ENCODE measurements at places on chromosomes 11 and 22.

- no peak for DNase-seq
Measured at GRCh38 chr11:75365711-75366181, 14.3 kb upstream of the ARRB1 start.

- DNase-seq = no peak
Measured at GRCh38 chr11:126862664-126863243, 137.8 kb downstream of the KIRREL3 start.

DNA sequence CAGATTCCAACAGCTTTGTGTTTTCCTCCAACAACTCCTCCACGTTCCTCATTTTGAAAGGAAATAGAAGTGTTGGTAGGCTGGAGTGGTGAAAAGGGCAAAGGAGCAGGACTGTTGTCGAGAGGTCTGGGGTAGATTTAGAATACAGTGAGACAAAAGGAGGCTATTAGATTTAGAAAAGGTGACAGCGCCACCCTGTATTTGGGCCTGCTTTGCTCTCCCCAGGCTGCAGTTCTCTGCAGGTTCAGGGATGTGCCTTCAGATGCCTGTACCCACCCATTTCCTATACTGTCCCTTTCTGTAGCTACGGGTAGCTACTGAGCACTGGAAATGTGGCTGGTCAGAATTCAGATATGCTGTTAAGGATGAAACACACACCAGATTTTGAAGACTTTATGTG lies 20.8 kb downstream of the MMP13 start:
- no peak for DNase-seq

- no peak for DNase-seq
Measured at GRCh38 chr11:66341502-66342126, 3.3 kb downstream of the BRMS1 start.

DNA sequence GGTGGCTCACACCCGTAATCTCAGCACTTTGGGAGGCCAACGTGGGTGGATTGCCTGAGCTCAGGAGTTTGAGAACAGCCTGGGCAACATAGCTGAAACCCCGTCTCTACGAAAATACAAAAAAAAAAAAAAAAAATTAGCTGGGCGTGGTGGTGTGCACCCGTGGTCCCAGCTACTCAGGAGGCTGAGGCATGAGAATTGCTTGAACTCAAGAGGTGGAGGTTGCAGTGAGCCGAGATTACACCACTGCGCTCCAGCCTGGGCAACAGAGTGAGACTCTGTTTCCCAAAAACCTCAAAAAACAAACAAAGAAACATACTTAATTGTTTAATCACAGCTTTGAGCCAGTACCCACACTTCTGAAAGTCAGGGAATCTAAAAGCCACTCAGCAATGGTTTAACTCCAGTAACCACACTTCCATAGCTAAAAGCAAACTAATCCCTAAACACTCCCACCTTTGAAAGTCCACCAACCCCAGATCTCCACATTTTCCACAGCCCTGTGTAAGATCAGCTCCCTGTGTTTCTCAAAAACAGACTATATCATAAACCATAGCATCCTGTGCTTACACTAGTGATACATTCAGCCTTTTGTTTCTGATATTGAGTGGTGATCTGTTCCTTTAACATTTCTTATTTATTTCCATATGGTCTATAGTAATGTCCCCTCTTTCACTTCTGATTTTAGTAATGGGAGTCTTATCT lies 4.9 kb upstream of the OR2AT4 start:
- DNase-seq = no peak

DNA sequence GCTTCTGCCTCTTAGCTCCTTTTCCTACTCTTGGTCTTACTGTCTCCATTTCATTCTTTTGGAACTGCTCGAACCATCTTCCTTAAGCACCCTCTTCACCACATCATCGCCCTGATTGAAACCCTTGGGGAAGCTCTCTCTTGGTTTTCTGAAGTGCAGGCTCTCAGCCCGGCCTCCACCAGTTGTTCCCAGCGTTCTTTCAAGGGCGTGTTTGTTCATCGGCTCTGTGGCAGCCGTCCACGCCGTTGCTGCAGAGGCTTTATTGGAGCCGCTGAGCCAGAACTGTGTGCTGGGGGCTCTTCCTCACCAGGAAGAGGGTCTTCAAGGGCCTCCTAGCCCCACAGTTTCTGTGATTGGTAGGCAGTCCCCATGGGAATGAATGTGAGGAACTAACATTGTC lies 214.1 kb downstream of the TBC1D22A start:
- DNase-seq = no peak

GRCh38 chr11:65869643-65870306 lies 2.8 kb downstream of the EFEMP2 start:
- DNase-seq = no peak

DNA sequence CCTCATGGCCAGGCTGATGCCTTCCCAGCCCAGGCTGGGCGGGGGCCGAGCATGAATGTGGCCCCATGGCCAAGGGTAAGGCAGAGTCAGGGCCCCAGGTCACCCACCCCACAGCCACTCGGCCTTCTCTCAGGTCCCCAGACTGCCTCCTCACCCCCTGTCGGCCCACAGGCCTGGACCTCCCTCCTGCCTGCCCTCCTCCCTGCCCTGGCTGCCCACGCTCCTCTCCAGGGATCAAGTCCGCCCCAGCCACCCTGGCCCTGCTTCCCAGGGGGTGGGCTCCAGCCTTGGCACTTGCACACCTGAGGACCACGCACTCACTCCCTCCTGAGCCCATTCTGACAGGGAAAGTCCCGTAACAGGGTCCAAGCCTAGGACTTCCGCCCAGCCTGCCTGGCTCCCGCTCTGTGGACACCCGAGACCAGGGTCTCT lies 37.8 kb upstream of the TH start:
- no peak for DNase-seq

DNA sequence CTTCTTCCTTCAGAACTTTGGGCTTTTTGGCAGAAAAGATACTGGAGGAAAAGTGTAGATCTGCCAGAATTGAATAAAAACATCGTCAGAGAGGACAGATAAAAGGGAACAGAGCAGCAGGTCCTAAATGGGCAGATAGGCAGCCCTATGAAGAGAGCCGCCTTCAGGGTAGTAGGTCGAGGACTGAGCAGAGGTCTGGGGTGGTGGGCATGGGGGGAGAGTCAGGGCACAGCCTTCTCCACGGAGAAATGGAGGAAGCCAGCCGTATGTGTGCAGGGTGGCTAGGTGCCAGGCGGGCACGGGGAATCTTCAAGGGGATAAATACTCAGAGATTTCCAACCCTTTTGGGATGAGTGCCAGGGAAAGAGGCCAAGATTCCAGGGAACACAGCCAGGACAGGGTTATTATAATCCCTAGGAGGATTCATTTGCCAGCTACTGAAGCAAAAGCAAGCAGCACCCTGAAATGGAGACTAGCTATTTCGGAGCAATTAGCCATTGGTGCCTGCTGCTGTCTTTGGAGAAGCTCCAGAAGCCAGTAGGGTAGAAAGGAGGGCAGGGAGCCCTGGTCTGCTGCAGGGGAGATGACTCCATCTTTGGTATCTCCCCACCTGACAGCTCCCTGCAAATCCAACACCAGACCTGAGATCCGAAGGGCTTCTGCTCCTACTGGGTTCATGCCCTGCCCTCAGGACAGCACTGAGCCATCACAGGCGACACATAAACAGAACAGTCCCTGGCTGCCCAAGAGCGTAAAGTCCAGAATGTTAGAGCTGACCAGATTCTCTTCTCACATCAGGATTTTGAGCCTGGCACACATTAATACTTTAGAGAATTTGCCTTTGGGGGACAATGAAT lies 174.5 kb upstream of the NTM start:
- no peak for DNase-seq

DNA sequence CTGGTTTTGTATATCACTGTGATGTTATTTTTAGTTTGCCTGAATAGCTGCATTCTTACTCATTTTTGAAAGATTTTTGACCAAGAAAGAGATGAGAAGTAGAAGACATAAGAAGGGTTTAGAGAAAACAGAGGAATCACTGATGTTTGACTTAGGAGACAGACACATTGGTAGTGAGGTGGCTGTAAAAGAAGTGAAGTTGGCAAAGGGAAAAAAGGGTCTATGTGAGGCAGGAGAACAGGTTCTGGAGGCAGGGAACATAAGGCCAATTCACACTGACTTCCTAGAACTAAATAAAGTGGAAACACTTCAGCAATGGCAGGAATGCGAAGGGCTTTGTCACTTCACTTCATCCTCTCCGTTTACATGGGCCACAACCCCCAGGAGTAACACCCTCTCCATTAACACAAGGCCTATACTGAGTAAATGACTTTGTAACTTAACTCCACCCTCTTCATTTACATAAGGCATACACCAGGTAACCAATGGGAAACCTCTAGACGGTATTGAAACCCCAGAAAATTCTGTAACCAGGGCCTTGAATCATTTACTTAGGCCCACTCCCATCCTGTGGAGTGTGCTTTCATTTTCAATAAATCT lies 36.5 kb downstream of the CTSC start:
- DNase-seq = no peak

- no peak for DNase-seq
Measured at GRCh38 chr11:126366064-126366822, 10.8 kb downstream of the ST3GAL4 start.

DNA sequence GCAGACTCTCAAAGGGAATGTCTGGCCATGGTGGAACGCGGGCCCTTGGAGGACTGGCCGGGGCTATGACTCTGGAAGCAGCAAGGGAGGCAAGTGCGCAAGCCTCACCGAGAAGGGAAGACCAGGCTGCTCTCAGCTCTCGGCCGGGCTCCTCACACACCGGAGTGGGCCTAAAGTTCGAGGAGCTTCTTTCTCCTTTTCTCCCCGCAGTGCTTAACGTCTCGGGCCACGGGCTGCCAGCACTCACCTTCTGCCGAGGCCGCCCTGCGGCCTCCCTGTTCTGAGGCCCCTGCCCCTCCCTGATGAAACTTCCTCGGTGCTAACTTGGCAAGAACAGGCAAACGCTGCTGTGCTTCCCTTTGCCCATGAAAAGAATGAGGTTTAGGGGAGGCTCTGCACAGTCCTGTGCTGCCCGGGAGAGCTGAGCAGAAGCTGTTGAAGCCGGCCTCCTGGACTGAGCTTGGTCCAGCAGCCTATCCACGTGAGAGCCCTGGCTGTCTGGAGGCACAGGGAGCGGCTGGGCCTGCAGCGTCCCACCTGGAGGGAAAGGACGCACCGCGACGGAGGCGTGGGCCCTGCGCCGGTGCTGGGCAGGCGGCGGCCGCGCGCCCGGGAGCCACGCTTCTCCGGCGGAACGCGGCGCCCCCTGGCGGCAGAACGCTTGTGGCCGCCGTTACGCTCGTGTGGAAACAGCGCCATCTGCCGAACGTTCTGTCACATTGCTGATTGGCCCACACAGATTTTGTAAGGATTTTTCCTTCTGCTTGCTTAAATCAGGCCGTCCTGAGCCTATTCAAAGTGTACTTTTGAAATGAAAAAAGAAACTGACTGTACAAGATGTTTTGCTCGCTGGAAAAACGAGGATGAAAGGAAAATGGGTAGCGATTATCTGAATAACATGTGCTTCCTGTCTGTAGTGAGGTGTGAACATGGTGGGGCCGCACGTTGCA lies 65.0 kb upstream of the TMEM45B start:
- peak; percentile 57 for DNase-seq
